T-helper 2 cell treated with Interferon-gamma antibody and Interleukin-4, amounts not matched to agents 5 μg/mL and 100 μg/mL, for 36 hours (primary cell): ENCODE measurements at places on chromosomes 5 and 9.
A peak's percentile ranks its signal among the peaks of the same experiment; 100 is the strongest.

DNA sequence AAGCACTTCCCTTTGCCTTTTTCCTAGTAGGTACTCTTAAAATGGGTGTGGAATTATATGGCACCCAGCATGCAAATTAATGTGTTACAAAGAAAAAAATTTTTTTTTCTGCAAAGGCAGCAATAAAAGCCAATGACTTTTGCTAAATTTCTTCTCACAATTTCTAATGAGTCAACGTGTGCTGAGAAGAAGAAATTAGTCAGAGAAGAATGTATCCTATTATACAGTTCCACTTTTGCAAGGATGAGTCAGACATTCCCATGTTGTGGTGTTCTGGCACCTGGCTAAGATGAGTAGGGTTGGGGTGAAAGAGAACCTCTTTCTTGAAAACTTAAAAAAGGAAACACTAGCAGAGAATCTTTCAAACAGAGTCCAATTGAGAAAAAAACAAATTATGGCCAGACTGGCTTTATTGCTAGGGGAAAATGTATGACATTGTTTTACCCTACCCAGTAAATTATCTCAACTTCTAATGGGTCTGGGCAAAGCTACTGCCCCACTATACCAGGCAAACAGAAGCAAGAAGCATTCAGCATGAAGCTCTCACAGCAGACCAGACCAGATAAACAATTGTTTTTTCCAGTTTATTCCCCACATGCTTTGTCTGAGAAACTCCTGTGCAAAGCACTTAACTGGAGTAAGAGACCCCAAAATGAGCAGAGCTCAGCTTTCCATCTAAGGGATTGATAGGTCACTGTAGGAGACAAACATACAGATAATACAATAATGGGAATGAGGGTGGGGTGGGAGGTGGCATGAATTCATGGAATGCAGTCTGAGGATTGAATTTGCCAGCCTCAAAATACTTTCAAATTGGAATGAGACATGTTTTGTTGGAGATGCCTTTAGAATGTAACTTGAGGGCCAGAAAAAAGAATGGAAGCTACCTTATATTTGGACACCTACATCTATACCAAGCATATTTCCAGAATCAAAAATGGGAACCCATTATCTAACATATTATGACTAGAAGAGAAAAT is 220.8 kb upstream of the RFX3 start:
- peak; percentile 57 for DNase-seq

DNA sequence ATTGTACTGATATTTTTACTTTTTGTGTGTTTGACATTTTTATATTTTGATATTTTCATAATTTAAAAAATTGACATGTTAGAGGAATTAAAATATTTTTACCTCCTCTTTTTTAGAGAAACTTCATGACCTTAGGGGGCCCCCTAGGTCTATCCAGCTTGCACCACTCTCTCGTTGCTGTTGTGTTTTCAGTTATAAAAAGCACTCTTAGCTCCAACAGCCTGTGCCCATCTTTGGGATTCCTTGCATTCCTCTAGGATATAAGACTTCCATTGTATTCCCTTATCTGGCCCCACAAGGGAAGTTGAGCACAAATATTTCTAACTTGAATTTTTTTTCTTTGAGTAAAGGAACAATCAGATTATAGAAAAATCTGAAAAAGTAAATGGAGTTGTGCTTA is 245.3 kb downstream of the SH3GL2 start:
- DNase-seq, result no peak

DNA sequence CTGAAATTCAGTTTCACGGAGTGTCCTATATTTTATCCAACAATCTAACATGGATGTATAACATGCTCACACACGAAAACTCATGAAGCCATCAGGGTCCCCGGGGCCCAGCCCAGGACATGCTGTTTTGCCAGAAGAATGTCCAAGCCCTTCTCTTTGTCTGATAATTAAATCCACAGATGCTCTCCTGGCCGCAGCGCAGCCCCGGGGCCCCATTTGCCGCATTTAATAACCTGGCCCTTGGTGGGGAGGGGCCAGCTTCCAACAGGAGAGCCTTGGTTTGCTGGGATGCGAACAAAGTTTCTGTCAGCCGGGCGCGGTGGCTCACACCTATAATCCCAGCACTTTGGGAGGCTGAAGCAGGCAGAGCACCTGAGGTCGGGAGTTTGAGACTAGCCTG is 30.0 kb downstream of the PLPP7 start:
- DNase-seq, result no peak

DNA sequence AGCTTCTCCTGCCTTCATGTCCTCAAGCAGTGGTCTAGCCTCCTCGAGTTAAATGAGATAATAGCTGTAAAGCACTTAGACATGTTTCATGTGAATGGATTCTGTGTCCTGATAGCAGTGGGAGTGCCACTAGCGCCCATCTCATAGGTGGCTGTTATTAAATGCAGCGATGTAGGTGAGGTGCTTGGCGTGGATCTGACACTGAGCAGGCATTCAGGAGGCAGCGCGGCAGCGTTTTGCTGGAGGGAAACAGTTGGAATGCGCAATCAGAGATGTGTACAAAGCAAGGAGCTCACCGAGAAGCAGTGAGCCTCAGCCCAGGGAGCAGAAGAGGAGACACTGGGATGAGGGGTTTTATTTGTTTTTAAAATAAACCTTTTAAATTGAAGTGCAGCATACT is 106.6 kb downstream of the RGS3 start:
- DNase-seq, result no peak

DNA sequence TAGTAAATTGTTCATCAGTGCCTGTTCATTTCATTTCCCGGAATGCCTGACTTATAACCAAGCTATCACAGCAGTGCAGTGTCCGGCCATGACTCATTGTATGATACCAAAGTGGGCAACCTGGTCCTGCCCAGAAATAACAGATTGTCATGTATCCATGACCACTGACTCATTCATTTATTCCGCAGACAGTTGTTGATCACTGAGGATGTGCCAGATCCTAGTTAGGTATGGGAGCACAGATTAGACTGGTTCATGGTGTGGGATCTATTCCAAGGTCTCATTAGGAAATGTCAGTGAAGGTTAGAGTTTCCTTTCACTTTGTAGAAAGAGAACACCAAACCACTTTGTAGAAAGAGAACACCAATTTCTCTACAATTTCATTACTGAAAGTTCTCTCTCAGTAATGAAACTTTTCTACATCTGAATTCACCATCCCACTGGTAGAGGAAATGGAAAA is 8.7 kb downstream of the NREP start:
- DNase-seq, result no peak

GRCh38 chr9:91360551-91361290 is 997 bp downstream of the AUH start:
- no peak for DNase-seq
